Sciatic nerve (tissue), 2 donors: ENCODE measurements at places on chromosomes 2 and 18. TPM values are rescaled to one million over a fixed set of nuclear protein-coding genes. Genes with fewer than 3 reads are reported as not detected.

DNA sequence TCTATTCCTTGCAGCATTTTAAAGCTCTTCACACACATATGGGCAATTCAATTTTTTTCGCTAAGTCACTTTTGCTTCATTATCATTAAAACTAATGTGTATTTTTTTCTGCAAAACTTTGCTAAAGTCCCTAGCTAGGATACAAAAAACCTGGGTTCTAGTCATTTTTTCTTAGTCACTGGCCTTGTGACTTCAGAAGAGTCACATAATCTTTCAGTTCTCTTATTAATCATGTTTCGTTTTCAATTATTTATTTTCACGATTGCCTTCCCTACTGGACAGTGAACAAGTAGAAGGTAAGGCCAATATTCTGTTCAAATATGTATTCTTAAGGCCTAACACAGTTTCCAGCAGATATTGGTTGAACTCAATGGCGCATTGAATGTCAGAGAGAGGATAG lies 60.9 kb upstream of the CYRIA start:
- no peak for DNase-seq

The FKBP1B gene
- 11.1 TPM for total RNA-seq

The SKOR2 gene
- total RNA-seq: not detected

DNA sequence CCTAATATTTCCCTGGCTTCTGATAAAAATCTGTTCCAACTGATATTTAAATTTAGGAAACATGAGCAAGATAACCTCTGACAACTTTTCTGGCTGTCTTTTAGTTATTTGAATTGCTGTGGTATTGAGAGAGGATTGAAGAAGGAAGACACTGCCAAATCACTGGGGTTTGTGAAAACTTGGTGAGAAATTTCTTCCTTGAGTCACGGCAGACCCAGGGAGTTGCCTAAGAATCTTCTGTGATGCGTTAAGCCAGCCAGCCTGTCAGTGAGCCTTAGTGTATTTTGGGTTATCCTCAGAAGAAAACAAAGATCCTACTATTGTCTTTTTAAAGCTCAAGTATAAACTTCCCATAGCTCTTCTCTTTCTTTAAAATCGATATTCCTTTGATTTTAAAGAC lies 17.5 kb upstream of the DOK6 start:
- no peak for DNase-seq

DNA sequence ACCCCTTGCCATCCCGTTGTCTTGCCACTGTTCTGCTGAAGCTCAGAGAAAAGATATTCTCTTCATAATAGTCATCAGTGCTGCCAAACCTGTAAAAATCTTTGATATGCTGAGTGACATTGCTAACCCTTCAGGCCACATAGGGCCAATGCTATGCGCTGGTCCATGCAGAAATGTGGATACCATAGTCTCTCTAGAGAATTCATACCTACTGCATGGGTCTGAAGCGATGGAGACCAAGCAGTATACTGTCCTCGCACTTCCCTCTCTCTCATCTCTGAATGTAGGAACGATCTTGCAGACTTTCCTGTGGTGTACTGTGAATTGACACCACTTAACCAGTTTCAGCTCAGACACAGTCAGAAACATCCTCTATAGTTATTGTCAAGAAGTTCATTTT lies 17.9 kb upstream of the ANKRD44 start:
- DNase-seq: no peak

The REG1B gene
- 2.3 TPM for total RNA-seq

GRCh38 chr2:138115666-138116065 lies 151.4 kb downstream of the HNMT start:
- DNase-seq: no peak

- no peak for DNase-seq
Measured at GRCh38 chr2:165361514-165361913, 108.0 kb upstream of the CSRNP3 start.

GRCh38 chr2:203492965-203493364 lies 42.1 kb downstream of the RAPH1 start:
- DNase-seq: no peak

- DNase-seq: no peak
Measured at GRCh38 chr2:4272261-4272858, 569.0 kb downstream of the DCDC2C start.

The OBSL1 gene
- total RNA-seq: 85.2 TPM

The ALPG gene
- not detected for total RNA-seq

DNA sequence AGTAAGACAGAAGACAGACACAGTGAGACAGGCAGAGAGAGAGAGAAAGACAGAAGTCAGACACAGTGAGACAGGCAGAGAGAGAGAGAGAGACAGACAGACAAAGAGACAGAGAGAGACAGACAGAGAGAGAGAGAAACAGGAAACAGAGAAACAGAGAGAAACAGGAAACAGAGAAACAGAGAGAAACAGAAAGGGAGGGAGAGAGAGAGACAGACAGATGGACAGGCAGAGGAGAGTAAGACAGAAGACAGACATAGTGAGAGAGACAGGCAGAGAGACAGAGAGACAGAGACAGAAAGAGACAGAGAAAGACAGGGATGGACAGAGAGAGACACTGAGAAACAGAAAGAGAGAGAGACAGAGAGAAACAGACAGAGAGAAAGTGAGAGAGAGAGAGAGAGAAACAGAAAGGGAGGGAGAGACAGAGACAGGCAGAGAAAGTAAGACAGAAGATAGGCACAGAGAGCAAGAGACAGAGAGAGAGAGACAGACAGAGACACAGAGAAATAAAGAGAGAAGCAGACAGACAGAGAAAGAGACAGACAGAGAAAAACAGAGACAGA lies 109.3 kb upstream of the ANKRD30BL start:
- DNase-seq: no peak

GRCh38 chr2:59093571-59093970 lies 852.4 kb upstream of the FANCL start:
- DNase-seq: no peak

The FASTKD1 gene
- total RNA-seq: 17.3 TPM
